ENCODE measurements at places on chromosomes 6 and 20.

DNA sequence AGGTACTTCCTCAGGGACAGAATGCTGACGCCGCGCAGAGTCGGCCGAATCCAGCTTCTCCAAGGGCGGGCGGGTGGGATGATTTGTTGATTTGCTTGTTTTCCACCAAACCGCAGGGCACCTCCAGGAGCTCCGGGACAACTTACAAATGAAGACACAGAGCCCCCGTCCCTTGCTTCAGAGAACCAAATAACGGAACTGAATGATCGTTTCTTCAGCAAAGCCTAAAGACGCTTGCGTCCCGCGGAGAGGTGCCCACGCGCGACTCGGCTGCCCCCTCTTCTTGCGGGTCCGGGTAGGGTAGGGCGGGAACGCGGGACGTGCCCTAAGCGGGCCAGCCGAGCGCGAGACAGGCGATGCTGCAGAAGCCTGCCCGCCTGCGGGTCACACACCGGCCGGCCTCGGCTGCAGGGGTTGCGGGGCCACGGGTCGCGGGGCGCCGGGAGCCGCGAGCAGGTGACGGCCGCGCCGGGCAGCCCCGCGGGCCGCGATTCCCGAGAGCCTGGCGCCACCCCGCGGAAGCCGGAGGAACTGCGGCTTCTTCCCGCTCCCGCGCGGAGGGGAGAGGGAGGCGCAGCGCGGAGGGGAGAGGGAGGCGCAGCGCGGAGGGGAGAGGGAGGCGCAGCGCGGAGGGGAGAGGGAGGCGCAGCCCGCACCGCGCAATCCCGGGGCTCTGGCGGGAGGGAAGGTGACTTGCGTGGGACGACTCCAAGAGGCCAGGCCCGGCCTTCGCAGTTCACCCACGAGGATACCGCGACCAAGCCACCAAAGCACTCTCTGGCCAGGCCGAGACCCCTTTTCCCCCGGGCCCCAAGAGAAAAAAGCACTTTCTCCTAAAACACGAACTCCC, 7.7 kb upstream of the FOXF2 start:
- peak; percentile 73 for DNase-seq

DNA sequence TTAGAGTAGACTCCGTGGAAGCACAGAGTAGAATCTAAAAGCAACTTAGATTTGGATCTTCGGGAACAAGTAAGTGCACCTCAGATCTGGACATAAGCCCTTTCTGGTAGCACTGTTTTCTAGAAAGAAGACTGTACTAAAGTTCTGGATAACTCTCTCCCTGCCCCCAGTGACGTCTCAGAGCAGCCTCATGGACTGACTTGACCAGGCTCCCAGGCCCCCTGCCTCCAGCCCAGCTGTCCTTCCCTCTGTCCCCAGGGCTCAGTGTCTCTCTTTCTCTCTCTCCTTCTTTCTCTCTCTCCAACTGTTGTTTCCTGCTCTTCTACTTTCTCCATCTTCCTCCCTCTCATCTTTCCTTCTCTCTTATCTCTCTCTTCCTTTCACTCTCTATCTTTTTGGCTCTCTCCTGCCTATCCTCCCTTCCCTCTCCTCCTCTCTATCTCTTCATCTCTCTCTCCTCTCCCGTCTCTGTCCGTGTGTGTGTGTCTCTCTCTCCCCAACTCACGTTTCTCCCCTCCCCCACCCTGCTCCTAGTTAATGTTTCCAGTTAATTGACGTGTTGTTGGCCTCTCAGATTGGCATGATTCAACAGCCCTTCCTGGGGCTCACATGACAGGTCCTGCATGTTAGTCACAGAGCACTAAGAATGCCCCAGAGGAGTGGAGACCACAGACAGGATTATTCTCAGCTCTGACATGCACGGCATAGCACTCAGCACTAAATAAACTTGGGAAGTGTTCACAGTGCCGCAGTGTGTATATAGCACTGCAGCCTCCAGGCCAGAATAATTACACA, 180.4 kb upstream of the FOXQ1 start:
- DNase-seq = peak; percentile 26

- no peak for DNase-seq
These were observed 192.1 kb downstream of the KCNQ5 start for GRCh38 chr6:72813807-72814596.

- DNase-seq = no peak
These were observed 132.1 kb upstream of the ARID1B start for GRCh38 chr6:156645097-156645496.

- DNase-seq = no peak
These were observed 31.8 kb upstream of the RSPO4 start for GRCh38 chr20:1033751-1034414.

GRCh38 chr6:165146456-165146855, 162.9 kb downstream of the C6orf118 start:
- DNase-seq = no peak

GRCh38 chr6:34736823-34737222, 20.5 kb upstream of the SNRPC start:
- no peak for DNase-seq

DNA sequence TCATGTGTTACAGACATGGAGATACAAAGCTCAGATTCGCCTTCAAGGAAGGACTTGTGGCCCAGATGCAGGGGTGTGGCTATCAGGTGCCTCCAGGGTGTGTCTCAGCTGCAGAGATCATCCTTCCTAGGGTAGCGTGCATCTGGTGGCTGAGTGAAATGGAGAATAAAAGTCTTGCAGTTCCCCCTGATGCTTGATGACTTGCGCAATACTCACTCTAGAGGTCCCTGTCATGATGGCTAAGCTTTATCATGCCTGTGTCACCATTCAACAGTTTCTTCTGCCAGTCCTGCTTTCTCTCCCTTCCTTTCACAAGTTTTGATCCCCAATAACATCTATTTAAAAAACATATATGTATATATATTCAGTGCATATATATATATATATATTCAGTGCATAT, 228.1 kb downstream of the PAX1 start:
- no peak for DNase-seq

DNA sequence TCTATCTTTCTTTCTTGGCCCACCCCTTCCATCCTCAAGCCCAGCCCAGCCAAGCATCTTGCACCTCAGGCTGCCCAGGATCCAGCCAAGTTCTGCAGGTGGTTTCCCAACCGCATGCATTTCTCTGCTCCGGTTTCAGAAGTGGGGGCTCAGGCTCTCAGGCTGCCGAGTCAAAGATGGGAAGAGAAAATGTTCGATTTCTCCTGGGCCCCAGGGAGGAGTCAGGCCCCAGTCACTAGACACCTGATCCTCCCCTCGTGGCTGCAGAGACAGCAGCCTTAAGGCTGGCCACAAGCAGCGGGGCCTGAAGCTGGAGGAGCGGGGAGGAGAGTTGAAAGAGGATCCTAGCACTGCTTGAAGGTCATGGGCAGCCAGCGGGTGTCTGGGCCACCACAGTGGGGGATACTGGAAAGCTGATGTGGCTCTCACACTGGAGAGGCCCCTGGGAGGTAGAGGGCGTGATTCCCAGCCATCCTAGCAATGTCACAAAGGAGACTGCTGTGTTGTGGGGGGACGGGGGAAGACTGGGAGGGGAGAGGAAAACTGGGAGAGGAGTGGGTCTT, 42.2 kb upstream of the ZFAND3 start:
- DNase-seq = no peak

- no peak for DNase-seq
These were observed 3.2 kb downstream of the NKX2-2 start for GRCh38 chr20:21510414-21511384.
